ENCODE measurements at places on chromosomes 5 and 9.

GRCh38 chr5:44051591-44051990, 337.6 kb downstream of the FGF10 start:
- DNase-seq = no peak

DNA sequence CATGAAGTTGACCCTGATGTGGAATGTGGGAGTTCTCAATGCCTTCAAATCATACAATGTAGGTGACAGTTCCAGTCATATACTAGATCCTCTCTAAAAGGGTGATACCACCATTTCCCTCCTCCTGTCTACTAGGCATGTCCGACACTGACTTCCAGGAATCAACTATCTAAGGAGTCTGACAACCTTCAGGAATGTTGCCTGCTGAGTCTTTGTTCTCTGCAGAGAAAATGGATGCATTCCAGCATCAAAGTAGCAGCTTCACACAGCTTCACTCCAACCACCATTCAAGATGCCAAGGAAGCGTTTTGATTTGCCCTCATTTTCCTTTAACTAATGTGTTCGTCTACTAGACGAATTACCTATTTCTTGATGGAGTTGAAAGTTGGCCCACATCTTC, 530.2 kb downstream of the EBF1 start:
- no peak for DNase-seq

DNA sequence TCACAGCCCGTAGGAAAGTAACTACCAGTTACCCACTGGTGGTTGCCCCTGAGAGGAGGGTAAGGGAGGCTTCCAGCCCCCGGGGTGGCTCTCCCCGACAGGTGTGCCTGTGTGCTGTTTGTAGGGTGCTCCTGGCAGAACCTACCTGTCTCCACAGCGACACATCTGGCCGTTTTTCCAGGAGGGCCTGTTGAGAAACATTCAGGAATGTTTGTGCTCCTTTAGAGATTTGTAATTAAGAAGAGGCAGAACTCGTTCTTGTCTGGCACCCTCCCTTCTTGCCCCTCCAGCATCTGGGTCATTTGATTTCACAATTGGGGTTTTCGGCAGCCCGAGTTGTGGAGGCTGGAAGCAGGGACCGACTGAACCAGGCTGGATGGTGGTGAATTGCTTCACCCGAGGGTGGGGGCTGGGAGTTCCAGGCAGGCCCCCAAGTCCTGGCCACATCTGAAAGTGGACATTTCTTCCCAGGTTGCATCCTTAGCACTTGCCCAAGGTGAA, 74.2 kb downstream of the WWC1 start:
- peak; percentile 11 for DNase-seq

- DNase-seq = no peak
Measured at GRCh38 chr9:135968083-135968476, 6.9 kb upstream of the UBAC1 start.

DNA sequence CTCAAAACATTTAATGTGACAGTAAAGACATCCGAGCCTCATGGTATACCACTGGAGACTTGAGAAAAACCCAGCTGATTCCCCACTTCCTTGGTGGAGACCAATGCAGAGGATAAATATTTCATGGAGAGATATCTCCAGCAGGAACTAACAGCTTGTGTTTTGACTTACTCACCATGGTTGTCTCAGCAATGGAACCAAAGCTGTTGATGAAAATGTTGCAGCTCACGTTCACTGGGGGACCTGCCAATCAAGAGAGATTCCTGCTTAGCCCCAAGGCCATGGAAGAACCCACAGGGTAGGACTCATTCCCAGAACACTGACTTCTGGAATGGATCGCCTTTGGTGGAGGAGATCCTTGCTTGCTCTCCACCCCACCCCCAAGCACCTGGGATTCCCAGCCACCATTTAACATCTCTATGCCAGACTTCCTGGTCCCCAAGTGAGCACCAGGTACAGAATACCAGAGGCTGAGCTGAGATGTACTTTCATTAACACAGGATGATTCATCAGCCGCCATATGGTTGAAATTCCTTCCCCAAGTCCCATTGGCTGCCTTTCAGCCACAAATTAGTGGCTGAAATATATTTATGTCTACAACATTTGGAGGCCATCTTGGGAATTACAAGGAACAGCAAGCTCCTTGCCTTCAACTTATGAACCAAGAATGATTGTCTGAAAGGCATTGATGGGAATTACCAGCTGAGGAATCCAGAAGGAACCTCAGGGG, 37.9 kb downstream of the GLRA1 start:
- no peak for DNase-seq

DNA sequence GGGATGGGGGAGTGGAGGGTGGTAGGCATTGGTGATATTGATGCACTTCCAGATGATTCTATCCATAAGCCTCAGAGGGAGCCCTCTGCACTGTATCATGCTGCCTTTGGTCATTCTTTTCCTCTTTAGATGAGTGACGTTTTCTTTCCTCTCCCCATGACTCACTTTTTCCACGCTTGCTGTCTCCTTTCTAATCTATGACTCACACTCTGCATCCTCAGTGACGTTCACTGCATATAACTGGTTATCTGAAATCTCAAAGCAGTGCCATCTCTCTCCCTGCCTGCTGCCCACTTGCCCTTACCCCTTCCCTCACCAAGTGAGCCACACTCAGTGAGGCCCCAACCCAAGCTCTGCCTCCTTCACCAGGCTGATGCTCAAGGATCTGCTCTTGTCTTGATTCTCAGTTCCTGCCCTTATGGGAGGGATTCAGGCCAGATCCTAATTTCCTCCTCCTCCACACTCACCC, 31.6 kb downstream of the PTGS1 start:
- DNase-seq = no peak

GRCh38 chr9:134175808-134176598, 11.6 kb upstream of the RNU6ATAC start:
- peak; percentile 57 for DNase-seq

DNA sequence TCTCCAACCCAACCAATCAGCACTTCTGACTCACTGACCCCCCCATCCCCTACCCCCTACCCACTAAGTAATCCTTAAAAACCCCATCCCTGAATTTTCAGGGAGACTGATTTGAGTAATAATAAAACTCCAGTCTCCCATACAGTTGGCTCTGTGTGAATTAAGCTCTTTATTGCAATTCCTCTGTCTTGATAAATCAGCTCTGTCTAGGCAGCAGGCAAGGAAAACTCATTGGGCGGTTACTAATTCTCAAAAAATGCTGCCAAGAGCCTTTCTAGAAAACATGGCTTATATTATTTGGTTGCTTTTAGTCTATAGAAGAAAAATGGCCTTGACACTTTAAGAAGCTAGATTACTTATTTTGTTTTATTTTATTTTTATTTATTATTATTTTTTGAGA, 131.7 kb downstream of the SUSD1 start:
- DNase-seq = no peak

GRCh38 chr5:89869346-89869745, 540.2 kb downstream of the CETN3 start:
- DNase-seq = no peak

DNA sequence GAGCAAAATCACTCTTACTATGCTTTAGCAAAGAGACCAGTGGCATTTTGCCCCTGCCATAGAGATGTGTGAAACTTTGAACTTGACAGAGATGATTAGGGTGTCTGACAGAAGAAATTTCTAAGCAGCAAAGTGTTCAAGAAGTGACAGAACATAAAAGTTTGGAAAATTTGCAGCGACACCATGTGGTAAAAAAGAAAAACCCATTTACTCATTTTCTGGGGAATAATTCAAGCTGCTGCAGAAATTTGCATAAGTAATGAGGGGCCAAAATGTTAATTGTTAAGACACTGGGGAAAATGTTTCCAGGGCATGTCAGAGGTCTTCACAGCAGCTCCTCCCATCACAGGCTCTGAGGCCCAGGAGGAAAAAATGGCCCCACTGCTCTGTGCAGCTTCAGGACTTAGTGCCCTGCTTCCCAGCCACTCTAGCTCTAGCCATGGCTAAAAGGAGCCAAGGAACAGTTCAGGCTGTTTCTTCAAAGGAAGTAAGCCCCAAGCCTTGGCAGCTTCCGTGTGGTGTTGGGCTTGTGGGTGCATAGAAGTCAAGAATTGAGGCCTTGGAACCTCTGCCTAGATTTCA, 6.1 kb upstream of the AP3B1 start:
- DNase-seq = no peak

DNA sequence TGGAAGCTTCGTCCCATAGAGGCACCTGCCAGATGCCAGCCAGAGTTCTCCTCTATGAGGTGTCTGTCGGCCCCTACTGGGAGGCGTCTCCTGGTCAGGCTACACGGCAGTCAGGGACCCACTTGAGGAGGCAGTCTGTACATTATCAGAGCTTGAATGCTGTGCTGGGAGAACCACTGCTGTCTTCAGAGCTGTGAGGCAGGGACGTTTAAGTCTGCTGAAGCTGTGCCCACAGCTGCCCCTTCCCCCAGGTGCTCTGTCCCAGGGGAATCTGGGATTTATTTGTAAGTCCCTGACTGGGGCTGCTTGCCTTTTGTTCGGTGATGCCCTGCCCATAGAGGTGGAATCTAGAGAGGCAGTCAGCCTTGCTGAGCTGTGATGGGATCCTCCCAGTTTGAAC, 70.8 kb downstream of the NDUFS4 start:
- DNase-seq = no peak

DNA sequence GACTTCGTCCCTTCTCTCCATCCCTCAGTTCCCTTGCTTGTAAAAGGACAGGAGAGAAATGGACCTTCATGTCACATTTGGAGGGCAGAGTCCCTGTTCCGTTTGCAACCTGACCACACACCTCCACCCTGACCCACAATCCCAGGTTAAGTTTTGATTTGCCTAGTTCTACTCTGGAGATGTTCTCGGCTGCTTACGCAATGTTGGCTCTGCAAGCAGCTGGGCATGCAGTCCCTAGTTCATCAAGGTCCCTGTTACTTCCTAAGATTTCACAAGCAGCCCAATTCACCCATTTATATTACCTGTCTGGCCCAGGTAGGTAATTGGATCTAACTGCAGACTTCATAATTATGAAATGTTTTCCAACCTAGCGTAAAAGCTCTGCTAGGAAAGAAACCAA, 28.8 kb downstream of the SLIT3 start:
- no peak for DNase-seq

GRCh38 chr5:14153071-14153864, 10.1 kb downstream of the TRIO start:
- DNase-seq = no peak

GRCh38 chr9:28792716-28793115, 1219.4 kb upstream of the C9orf72 start:
- DNase-seq = no peak

GRCh38 chr5:143074414-143074996, 304.3 kb downstream of the ARHGAP26 start:
- no peak for DNase-seq

- DNase-seq = no peak
Measured at GRCh38 chr5:153459051-153459743, 31.3 kb upstream of the GRIA1 start.

GRCh38 chr5:10452768-10453331, 11.2 kb downstream of the ROPN1L start:
- peak; percentile 17 for DNase-seq

GRCh38 chr9:89815061-89815902, 210.5 kb downstream of the GADD45G start:
- DNase-seq = no peak

DNA sequence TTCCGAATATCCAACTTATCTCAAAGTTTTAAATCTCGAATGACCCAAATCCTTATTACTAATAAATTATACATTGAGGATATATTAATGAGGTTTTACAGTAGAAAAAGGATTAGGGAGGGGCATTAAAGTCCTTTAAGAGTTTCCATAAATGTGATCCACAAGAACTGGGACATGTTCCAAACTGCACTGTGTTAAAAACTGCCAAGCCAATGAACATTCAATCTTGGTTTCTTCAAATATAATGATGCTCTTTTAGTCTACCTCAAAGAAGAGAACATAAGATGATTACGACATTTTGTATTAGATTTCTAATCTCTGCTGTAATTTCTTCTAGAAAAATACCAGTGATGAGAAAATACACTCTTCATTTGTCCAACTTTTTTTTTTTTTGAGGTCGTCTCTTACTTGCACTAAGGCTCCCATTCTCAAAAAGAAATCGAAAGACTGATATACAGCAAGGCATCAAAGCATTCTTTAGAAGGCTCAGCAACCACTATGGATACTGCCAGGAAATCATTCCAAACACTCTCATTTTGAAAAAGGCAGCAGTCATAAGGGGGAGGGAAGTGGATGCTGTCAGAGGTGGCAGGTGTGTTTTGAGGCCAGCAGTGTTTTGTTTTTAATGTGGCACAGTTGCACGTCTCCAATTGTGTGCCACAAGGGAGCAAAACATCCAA, 1.7 kb downstream of the PTAR1 start:
- no peak for DNase-seq

DNA sequence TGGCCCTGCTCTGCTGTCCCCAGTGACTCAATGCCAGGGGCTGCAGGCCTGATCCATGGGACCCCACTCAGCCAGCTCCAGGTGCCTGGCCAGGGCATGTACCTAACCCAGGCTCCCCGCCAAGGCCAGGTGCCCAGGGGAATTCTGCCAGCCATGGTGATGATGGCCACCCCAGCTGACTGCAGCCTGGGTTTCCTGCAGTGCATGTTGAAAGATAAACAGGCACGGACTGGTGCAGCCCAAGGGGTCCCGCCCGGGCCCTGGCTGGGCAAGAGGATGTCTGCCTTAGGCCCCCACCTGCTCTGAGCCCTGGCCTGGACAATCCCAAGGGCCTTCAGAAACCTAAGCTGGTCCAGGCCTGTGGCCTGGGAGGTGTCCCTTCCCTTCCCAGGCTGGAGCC, 1.2 kb downstream of the ABCA2 start:
- no peak for DNase-seq

DNA sequence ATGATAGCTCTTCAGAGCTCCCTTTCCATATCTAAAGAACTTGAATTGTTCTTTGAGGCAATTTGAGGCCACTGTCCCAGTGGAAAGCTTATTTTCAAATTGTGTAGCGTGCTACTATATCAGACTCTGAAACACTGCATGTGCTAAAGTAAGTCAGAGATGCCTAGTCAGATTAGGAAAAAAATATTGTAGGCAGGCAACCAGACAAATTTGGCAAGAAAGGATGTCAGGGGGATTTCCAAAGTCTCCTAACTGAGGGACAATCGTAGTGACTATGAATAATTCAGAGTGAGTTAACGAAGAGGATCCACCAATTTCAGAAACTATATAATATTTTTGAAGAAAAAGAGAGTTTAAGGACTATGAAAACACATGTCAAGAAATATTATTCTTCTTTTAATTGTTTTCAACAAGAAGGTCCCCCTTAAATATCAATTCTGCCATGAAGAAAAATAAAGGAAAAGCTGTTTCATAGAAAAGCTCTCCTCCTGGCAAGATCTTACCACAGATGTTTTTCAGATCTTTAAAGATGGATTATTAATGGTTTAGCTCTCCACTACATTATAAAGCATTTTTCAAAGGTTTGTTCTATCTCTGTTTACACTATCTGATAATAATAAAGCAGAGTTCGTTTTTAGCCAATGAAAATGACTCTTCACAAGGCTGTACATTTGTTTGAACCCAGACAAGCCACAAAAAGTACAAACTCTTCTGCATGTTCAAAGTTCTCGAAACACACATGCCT, 273.5 kb upstream of the PTGER4 start:
- no peak for DNase-seq

GRCh38 chr5:43290726-43291125, 22.5 kb downstream of the HMGCS1 start:
- DNase-seq = no peak

GRCh38 chr9:73412874-73413273, 261.2 kb downstream of the ANXA1 start:
- DNase-seq = no peak

GRCh38 chr9:37618817-37619216, 26.4 kb upstream of the TOMM5 start:
- no peak for DNase-seq

- DNase-seq = no peak
Measured at GRCh38 chr5:169547508-169547907, 36.1 kb upstream of the SPDL1 start.
